ENCODE measurements at places on chromosomes 16 and 17.

- peak; percentile 85 for DNase-seq
Observed at GRCh38 chr16:75385507-75386152, 47.7 kb downstream of the CFDP1 start.

- no peak for DNase-seq
Observed at GRCh38 chr16:51697454-51697853, 546.4 kb upstream of the SALL1 start.

DNA sequence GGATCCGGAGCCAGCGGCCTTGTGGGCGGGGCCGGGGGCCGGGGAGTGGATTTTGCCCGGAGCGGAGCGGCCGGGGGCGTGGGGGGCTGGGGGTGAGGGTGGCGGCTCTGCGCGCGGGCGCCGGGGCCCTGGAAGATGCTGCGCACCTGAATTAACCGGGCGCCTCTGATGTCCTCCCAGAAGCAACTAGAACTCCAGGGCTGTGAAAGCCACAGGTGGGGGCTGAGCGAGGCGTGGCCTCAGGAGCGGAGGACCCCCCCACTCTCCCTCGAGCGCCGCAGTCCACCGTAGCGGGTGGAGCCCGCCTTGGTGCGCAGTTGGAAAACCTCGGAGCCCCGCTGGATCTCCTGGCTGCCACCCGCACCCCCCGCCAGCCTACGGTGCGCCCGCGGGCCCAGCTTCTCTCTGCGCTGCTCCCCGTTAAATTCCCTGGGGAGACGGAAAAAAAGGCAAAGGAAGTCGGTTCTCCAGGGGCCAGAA lies 549 bp downstream of the SLC26A11 start:
- peak; percentile 51 for DNase-seq

- DNase-seq = peak; percentile 61
Observed at GRCh38 chr17:12089809-12090384, 69.2 kb downstream of the MAP2K4 start.

All from A673 (cell line).